ENCODE measurements at places on chromosomes 3 and 15.

- DNase-seq: no peak
These were observed 138.2 kb downstream of the ATP10A start for GRCh38 chr15:25724899-25725298.

DNA sequence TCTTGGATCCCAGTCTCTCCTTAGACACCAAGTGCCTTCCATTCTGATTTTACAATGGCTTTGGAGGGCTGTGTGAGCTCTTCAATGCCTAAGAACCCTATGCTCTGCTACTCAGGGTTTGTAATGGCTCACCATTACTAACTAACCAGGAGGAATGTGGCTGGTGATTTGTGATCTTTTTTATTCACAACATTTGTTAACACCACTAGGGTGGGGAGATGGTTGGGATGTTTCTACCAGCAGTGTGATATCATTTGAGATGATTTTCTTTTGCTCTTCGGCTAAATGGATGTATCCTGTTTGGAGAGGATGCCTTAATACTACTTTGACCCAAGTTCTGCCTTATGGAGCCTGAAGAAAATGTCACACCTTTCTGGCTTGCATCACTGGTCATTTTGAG lies 226.9 kb downstream of the MFSD1 start:
- DNase-seq: no peak

DNA sequence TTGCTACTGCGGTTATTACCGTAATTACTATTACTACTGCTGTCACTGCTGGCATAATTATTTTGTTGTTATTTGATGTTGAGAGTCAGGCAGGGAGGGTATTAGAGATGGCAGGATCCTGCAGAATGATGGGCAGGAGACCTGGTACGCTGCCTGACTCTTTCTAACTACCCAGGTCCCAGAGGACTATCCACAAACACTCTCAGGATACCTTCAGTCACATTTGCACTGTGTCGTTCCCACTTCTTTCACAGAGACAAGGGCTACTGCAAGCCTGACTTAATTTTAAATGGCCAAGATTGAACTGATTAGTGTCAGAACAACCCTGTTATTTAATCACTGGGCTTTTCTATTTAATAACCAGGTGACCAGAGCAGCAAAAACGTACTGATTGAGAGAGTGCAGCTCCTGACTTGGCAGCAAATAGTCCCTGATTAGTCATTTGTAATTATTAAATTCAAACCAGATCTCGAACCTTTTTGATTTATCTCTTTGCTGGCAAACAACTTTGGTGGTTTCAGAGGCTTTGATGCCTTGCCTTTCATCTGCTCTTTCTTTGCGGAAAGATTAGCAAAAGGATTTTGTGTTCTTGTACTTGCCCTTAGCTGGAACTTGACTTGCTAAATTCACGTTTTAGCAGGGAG lies 88.8 kb upstream of the ARHGEF3 start:
- DNase-seq: no peak

GRCh38 chr3:65550137-65550536 lies 488.6 kb downstream of the MAGI1 start:
- no peak for DNase-seq

- no peak for DNase-seq
These were observed 16.9 kb upstream of the LPP start for GRCh38 chr3:188137051-188137450.

GRCh38 chr15:78651007-78651406 lies 10.0 kb upstream of the CHRNB4 start:
- DNase-seq: no peak

- no peak for DNase-seq
These were observed 195.6 kb downstream of the UBE3A start for GRCh38 chr15:25242957-25243799.

DNA sequence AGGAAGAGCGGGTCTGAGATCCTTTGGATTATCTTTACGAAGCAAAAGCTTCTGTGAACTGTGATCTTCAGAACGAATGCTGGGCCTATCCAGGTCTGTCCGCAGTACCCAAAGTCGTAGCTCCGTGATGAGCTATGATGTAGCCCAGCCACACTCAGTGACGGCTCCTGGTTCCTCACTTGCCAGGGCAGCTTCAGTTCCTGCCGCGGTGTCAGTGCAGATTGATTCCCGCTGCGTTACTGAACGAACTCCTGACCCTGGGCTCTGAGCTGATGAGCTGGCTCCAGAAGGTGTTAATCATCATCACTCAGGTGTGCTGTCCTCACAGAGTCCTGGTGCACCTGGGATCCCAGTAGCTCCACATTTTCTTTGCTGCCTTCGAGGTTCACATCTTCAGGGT lies 45.0 kb downstream of the TMEM44 start:
- no peak for DNase-seq

DNA sequence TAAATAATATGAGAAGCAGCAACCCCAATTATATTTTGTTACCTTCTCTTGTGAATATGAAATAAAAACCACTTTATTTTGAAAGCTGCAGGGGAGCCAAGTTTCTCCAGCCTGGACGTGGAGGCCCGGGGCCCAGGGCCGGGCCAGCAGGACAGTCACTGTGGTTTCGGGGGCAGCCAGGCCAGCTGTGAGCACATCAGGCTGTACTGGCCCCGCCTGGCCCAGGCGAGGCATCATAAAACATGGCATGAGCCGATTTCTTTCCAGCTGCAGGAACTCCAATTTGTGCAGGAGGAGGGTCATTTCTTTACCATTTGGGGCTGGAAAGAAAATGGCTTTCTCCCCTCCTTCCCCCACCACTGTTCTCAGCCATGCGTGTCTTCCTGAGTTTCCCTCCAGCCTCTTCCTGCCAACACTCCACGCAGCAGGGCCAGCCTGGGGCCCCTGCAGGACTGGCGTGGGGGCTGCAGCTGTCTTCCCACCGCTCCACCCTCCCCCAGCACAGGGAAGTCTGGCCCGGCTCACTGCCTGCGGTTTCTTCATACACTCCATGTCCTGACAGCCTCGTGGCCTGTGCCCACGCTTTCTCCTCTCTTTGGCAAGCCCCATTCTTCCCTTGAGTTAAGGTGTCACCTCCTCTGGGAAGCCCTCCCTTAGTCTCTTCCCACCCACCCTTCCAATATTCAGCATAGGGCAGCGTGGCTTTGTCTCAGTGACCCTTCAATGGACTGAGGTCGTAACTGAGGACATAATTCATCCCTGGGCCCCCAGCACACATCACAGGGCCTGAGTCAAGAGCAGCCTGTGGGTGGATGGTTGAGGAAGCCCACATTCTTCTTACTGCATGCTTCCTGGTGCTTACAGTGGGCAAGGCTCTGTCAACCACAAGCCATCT lies 135.8 kb downstream of the CHSY1 start:
- no peak for DNase-seq

DNA sequence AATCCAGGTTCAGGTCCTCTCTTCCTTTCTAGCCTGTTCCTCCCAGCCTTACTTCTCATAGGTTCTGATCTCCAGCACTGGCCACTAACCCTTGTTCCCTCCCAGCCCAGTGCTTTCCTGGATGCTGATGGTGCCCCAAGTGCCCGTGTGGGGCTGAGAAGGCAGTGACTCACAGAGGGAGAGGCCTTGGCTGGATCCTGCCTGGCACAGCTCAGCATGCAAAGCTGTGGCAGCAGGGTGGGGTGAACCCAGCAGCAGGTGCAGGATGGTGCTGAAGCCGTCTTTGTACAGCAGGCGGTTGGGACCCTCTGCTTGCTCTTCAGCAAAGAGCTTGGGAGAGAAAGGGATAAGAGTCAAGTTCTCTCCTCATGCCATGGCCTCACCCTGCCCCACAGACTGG lies 7.6 kb downstream of the LPCAT4 start:
- no peak for DNase-seq

DNA sequence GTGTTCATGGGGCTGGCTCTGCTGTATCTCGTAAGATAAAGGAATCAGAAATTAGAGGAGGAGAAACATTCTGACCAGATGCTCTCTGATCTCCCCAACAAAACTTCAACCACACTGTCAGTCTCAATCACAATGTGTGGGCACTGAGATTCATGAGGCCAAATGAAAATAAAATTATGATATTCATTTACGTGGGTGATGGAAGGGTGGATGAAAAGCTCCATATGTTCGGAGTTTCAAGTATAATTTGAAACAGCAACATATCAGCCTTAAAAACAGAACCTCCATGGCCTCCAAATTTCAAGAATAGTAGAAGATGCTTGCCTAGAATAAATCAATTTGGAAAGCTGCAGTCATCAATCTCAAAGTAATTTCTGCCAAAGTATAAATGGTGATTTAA lies 363.7 kb downstream of the MAGI1 start:
- no peak for DNase-seq

- DNase-seq: no peak
These were observed 194.0 kb downstream of the ITPR1 start for GRCh38 chr3:4687167-4687566.

DNA sequence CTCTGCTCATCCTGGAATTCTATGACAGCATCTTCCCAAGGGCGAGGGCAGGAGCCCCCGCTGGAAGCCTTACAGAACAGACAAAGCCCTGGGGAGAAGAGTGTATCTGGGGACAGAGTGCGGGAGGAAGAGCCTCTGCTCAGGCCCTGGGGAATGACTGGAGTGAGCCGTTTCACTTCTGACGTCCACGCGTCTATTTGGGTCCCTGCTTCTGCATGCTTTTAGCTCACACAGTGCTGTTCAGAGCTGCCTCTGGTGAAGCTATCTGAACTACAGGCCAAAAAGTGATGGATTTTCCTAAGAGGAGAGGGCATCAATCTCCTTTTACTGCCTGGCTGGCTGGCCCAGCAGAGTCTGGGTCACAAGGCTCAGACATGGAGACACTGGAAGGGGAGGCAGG lies 311.8 kb downstream of the NTRK3 start:
- DNase-seq: no peak

GRCh38 chr15:41821831-41822230 lies 6.1 kb upstream of the JMJD7 start:
- no peak for DNase-seq

GRCh38 chr3:65833761-65834505 lies 204.8 kb downstream of the MAGI1 start:
- DNase-seq: no peak

DNA sequence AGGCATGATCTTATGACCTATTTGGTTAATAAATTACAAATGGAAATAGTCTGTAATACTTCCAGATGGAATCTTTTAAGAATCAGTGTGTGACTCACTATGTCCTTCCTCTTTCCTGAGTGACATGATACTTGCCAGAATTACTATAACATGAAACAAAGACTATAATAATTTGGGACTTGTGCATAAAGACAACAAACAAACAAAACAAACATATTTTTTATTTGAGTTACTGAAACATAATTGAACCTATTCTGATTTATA lies 1268.1 kb downstream of the OTOL1 start:
- DNase-seq: no peak

- no peak for DNase-seq
These were observed 20.4 kb downstream of the CORO2B start for GRCh38 chr15:68599153-68599545.

DNA sequence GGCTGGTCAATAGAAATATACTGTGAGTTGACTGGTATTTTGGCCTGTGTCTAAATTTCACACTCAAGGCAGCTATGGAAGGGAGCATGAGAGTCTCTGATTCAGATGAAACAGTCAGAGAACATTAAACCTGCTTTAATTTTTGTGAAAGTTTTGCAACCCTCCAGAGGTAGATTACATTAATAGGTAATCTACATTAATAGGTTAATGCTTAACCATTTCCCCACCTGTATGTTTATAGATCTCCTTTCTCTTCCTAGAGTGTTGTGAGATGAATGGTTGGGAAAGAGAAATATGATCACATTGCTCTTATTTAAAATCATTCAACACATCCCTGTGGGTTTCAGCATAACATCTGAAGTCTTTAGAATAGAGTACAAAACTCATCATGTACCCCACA lies 586.9 kb upstream of the DPPA4 start:
- no peak for DNase-seq

DNA sequence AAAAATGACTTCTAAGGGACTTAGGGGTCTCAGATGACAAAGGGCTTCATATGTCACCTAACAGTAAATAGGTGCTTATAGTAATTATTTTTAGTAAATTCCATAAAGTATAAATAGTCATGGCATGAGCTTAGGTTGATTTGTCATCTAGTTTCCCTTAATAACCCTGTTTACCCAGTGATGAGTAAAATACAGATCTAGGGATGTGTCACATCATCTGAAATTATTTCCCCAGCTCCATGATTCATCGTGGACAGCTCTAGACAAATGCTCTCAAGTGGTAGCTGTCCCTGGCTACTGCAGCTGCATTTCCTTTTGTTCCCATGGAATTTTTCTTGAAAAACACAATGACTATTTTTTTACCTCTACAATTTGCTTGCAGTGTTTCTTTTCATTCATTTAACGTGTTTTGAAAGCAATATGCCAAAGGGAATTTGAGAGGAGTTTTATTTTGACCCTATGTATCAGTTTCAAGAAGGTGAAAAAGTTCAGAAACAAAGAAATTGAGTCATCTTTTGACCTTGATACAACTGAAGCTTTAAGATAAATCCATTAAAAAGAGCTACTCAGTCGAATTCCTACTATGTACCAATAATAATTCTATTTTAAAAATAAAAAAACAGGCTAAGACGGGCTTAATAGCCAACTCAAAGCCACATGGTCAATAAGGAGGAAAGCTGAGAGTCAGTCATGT lies 241.6 kb downstream of the KCNMB2 start:
- DNase-seq: no peak

GRCh38 chr3:148203297-148204010 lies 494.2 kb upstream of the AGTR1 start:
- DNase-seq: no peak

GRCh38 chr3:137988152-137988551 lies 21.8 kb upstream of the CLDN18 start:
- no peak for DNase-seq

DNA sequence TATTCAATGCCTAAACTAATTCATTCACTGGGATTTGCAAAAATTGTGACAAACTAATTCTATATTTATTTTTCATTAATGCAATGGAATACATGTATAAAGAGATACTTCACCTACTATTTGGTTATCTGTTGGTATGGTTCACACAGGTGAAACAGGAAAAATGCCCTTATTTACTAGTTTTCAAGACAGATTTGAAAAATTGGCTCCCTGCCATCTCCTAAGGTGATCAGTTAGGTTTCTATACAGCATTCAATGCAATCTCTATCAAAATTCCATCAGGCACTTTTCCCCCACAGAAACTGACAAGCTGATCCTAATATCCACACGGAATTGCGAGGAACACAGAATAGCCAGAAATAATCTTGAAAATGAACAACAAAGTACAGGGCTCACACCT lies 101.1 kb downstream of the DLG1 start:
- DNase-seq: no peak

DNA sequence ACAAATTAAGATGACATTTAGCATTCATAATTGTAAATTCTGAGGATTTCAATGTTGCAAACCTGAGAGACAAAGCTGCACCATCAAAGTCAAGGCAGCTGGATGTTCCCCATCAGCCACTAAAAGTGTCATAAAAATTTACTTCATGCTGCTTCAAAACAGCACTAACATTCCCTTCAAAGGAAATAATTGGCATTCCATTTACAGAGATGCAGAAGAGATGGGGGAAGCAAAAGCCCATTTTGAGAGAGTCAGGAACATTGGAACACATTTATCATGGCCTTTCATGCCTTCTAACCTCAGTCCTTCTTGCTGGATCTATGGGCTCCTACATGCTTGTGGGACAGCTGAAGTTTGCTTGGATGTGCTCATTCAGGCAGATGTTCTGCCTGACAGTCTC lies 6.4 kb upstream of the TMEM158 start:
- no peak for DNase-seq
